SK-N-MC (cell line): ENCODE measurements at places on chromosomes 12 and 14.

DNA sequence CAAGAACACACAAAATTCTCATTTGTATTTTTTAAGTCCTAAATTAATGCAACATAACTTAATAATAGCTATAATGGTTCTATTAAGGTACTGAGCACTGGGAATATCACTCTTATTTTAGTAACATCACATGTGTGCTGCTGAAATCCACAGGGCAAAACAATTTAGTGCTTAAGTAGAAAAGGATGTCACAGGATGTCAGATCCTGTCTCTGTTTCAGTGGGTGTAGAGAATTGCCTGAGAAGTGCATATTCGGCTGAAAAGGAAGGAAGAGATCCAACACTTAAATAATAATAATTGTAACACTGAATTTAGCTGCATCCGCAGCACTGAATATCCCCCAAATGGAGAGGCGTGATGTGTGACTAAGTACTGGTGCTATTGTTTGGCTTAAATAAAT is 8.6 kb downstream of the LDHB start:
- DNase-seq = no peak

GRCh38 chr14:37864128-37864527 is 268.7 kb downstream of the TTC6 start:
- no peak for DNase-seq

- no peak for DNase-seq
These were observed 14.2 kb downstream of the ATXN2 start for GRCh38 chr12:111584959-111585358.

- no peak for DNase-seq
These were observed 3.5 kb downstream of the XRCC3 start for GRCh38 chr14:103711516-103712431.

GRCh38 chr12:43776498-43776897 is 17.7 kb downstream of the IRAK4 start:
- DNase-seq = no peak

GRCh38 chr12:59250766-59251165 is 330.5 kb upstream of the LRIG3 start:
- DNase-seq = no peak

DNA sequence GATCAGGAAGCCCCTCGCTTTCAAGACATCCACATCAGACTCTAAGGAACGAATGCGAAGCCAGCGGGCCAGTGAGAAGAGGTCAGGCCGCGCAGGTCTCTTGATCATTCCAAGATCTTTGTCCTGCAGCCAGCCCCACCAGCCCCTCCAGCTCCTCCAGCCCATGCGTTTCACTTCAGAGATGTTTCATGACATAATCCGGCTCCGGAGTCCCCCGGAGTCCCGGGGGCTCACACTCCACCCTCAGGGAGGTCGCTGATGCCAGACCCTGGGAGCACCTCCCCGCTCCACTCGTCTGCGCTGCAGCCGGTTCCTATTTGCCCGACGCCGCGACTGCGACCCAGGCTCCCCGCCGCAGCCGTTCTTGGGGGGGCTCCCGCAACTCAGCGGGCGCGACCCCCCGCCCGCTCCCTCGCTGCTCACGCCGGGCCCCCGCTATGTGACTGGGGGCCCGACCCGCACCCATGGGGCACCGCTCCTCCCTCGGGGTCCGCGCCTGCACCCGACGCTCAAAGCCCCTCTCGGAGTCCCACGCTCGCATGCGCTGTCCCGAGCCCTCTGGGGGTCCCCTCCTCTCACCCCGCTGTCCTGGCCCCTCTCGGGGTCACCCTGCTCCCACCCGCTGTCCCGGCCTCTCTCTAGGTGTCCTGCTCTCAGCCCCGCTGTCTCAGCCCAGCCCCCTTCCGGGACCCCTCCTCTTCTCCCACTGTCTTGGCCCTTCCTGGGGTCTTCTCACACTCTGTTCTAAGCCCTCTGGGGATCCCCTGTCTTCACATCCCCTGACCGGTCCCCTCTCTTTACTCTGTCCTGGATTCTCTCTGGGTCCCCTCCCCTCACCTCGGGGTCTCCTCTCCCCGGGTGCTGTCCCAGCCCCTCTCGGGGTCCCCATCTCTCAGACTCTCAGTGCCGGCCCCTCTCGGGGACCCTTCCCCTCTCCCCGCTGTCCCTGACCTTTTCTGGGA is 1.1 kb downstream of the TAOK3 start:
- no peak for DNase-seq

DNA sequence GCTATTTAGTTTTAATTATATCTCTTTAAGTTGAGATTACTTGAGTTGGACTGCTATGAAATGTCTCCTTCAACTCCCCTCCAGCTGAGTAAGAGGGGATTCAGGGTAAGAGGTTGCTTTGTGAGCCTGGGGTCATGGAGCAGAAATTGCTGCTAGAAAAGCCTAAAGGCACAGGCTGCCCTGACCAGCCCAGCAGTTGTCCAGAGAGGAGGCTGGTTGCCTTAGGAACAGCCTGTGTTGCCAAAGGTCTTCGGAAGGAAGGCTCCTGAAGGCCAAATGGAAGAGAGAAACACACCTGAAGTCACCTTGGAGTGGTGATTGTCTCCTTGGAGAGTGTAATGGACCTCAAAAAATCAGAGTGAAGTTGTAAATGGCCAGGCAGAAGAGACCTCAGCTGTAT is 235.5 kb upstream of the PDE3A start:
- no peak for DNase-seq

- no peak for DNase-seq
These were observed 35.5 kb downstream of the PUS7L start for GRCh38 chr12:43723134-43723533.

DNA sequence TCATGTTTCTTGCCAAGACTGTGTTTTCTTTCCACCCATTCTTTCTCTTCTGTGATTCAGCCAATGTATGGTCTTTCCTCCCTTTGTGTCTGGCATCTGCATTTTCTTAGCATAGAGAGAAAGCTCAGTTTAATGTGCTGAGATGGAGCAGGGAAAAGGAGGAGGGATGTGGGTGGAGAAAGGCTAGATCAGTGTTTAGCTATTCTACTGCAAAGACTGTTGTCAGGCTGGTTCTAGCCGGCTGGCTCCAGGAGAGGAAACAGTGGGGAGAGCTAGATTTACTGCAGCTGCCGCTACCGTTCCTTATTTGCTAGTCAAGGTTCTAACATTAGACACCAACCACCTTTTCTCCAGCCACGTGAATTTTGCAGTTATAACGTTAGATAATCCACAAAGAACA is 5.2 kb upstream of the RIMKLB start:
- DNase-seq = peak; percentile 60

DNA sequence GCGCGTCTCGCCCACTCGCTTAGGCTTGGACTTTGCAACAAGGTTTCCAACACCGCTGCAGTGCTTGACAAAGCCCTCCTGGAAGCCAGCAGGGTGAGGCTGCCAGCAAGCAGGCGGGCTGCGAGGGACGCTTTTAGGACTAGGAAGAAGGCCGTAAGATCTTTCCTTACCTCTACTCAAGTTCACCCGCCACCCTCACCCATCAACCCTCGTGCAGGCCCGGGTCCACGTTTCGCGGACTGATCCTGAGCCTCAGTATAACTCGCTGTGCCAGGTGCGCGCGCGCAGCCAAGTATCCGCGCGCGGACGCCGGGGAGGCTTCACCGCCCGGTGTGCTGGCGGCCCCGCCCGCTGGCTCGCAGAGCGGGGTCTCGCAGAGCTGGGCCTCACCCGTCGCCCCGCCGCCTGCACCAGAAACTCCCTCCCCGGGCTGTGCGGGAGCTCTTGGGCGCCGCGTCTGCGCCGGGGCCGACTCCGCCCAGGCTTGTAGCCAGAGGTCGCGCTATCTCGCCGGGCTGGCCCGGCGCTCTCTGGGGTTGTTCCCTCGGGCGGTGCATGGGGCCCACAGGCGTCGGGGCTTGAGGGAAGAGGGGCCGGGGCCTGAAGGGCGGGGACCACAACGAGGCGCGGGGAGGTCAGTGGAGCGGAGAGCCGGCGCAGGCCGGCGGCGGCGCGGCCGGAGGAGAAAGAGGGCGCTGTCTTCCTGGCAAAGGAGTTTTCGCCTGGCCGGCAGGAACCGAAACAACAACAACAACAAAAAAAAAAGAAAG is 7.6 kb upstream of the SIX1 start:
- no peak for DNase-seq

DNA sequence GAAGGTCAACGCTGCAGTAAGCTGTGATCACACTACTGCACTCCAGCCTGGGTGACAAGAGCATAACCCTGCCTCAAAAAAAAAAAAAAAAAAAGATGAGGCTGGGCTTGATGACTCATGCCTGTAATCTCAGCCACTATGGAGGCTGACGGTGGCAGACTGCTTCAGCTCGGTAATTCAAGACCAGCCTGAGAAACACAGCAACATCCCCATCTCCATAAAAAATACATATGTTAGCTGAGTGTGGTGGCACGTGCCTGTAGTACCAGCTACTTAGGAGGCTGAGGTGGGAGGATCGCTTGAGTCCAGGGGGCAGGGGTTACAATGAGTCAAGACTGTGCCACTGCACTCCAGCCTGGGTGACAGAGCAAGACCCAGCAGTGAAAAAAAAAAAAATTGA is 50.4 kb downstream of the GXYLT1 start:
- no peak for DNase-seq

DNA sequence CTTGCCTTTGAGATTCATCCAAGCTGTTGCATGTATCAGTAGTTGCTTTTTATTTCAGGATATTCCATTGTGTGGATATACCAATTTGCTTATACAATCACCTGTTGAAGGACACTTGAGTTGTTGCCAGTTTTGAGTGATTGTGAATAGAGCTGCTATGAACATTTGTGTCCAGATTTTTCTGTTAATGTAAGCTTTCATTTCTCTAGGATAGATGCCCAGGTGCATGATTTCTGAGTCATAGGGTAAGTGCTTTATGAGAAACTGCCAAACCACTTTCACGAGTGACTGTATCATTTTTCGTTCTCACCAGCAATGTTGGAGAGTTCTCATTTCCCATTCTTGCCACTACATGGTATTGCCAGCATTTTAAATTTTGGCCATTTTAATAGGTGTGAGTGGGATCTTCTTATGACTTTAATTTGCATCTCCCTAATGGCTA is 434.6 kb upstream of the RGS6 start:
- DNase-seq = no peak

DNA sequence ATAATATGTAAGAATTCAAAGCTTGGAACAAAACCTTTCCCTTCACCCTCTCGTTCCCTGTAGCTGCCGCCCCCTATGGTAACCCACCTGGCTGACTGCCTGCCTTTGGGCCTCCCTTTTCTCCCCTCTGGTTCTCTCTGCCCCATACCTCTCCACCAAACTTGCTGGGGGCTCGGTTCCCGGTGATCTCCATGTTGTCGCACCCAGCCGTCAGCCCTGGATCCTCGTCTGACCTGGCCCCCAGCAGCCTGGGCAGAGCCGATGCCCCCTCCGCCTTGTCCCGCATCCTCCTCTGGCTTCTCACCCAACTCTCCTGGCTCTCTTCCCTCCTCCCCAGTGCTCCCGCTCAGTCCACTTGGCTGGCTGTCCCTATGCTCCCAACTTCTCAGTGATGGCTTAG is 4.5 kb downstream of the CYP46A1 start:
- no peak for DNase-seq

DNA sequence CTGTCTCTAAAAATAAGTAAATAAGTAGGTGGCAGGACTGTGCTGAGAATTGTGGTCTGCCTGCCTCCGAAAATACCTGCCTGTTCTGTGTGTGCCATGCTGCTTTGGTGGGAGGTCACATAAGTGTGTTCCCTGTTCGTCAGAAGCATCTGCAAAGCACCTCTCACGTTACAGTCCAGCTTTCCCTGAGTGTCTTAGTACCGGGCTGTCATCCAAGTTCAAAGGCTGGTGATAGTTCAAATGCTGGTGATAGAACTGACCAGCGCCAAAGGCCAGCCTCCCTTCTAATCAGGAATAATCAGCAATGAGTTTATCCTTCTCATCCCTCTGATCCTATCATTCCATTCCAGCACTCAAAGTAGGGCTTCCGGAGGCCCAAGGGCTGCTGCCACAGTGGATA is 5.6 kb downstream of the CABP1 start:
- no peak for DNase-seq

GRCh38 chr14:103401223-103402214 is 16.3 kb downstream of the MARK3 start:
- no peak for DNase-seq

- DNase-seq = peak; percentile 59
These were observed 8.7 kb downstream of the PHB2 start for GRCh38 chr12:6961695-6962284.

DNA sequence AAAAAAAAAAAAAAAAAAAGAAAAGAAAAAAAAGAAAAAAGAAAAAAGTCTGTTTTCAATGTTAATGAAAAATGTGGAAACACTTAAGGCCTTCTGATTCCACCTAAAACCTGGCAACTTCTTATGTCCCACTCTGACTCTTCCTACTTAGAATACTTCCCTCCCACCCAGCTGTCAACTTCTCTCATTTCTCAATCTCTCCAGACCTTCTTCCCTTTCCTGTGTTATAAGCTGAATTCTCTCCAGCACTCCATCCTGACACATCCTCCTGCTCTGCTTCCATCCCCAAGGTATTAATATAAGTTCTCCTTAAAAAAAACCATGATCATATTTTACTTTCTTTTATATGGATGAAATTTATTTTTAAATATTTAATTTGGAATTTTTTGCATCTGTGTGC is 20.3 kb upstream of the TMTC1 start:
- DNase-seq = no peak

DNA sequence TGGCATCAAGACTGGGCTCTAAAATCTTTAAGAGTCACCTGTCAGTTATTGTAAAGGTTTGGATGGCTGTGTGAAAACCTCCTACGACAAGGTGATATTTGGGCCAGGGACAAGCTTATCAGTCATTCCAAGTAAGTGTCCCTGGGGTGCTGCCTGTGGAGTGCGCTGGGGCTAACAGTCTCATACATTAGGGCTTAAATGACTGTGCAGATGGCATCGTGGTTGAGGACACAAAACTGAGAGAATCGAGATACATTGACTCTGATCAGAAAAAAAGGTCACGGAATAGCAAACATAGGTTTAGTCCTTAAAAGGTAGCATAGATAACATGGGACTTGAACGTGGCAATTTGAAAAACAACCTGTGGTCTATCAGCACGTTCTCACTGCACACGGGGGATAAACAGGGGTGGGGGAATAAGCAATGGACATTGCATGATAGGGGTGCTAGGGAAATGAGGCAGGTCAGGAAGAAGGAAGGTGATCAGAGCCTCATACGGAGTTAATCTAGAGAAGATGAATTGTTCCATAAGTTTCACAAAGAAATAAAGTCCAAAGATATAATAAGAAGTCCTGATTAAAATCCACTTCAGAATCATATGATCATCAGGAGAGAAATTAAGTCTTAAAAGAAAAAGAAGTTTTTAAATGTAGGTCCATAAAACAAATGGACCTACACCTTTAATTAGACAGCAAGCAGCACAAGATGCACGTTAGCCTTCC is 100.3 kb downstream of the DAD1 start:
- no peak for DNase-seq
